ENCODE measurements at places on chromosomes 5 and 9. TPM values are rescaled to one million over a fixed set of nuclear protein-coding genes. Genes with fewer than 3 reads are reported as not detected.

The FCN2 gene
- not detected for total RNA-seq

The BASP1 gene
- total RNA-seq, result 0.22 TPM

The GNAQ gene
- 28.3 TPM for total RNA-seq

The PCDHGB2 gene
- 0.30 TPM for total RNA-seq

The IL31RA gene
- total RNA-seq, result not detected

The FUT7 gene
- total RNA-seq, result 0.42 TPM

Measured in CD8-positive, alpha-beta T cell (primary cell).